CD4-positive, alpha-beta memory T cell (primary cell): ENCODE measurements at places on chromosomes 11 and 22. TPM values are rescaled to one million over a fixed set of nuclear protein-coding genes. Genes with fewer than 3 reads are reported as not detected.

DNA sequence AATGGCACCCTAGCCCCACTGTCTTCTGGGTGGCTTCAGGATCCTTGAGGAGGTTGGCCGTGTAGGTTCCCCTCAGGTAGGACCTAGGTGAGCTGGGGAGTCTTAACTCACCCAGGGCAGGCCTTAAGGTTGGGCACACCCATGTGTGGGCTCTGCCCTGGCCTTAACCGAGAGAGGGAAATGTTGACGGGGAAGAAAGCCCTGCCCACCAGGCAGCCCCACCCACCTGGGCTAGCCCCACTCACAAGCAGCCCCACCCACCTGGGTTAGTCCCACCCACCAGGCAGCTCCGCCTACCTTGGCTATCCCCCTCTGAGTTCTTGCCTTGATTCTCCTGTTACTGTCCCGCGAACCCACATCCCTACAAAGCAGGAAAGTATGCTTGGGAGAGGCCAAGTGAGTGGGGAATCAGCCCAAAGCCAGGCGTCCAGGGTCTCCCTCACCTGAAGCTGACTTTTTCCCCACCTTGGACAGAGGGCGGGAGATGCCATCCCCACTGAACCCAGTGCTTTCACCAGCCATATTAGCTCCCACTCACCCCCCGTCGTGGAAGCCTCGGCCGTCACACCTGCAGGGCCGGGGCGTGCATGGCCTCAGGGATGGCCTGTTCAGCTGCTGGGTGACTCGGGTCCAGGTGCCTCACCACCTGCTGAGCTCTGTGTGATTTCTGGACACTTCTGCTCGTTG, at the start of gene MYEOV:
MYEOV (plus strand) TSS at position 337 of the 687 bp plus-strand sequence. CDS start 1,200 bp downstream, outside the sequence.
- peaks cover 55% of the 10 kb centered on the region for H3K4me1 ChIP-seq
- H3K36me3 ChIP-seq: no peaks in the 10 kb centered on the region
- H3K4me3 ChIP-seq: no peak within 1 kb of the TSS
- DNase-seq: no peak

- no peaks in the 10 kb centered on the region for H3K4me1 ChIP-seq
- H3K36me3 ChIP-seq: no peaks in the 10 kb centered on the region
- no peak for DNase-seq
- no peak overlapping the region for H3K27ac ChIP-seq
Measured at GRCh38 chr11:121257289-121257688, 35.3 kb upstream of the SC5D start.

GRCh38 chr11:119664063-119664572, 64.9 kb downstream of the NECTIN1 start:
- no peak overlapping the region for H3K4me3 ChIP-seq
- DNase-seq: no peak
- no peaks in the 10 kb centered on the region for H3K36me3 ChIP-seq
- H3K4me1 ChIP-seq: no peaks in the 10 kb centered on the region

Gene INS
- polyA plus RNA-seq: not detected

- peaks cover 5% of the 10 kb centered on the region for H3K4me1 ChIP-seq
- no peak overlapping the region for H3K4me3 ChIP-seq
- no peaks in the 10 kb centered on the region for H3K27me3 ChIP-seq
- H3K27ac ChIP-seq: no peak overlapping the region
Measured at GRCh38 chr22:50303515-50303847, 4.0 kb downstream of the PLXNB2 start.

- no peak overlapping the region for H3K27ac ChIP-seq
- no peak for DNase-seq
- H3K4me1 ChIP-seq: no peaks in the 10 kb centered on the region
- H3K4me3 ChIP-seq: no peak overlapping the region
Measured at GRCh38 chr11:83681031-83681781, 395.0 kb upstream of the CCDC90B start.

Gene CDC45
- not detected for polyA plus RNA-seq

DNA sequence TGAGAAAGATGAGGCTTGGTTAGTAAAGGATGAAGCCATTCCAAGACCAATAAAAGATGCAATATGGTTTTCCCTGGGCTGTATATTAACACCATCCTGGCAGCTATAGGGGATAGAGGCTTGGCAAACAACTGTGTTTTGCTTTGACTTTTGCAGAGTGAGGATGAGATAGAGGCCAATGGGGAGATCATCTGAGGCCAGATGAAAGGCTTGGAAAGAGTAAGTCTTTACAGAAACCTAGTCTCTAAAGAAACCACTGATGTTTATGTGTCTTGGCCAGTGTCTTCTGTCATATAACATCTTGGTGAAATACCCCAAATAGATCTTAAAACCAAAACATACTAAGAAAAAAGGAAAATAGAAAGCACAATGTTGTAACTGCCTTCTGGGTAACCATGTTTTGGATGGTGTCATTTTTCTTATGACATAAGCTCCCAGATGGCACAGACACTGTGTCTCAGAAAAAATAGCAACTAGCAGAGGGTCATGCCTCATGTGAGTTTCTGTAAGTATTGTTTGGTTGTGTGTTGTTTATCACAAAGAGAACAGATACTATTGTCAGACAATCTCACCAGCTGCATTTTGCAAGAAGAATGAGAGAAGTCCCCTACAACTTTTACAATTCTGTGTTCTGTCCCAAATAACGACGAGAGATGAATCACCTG, 305.4 kb downstream of the ST3GAL4 start:
- no peak overlapping the region for H3K27ac ChIP-seq
- no peak overlapping the region for H3K4me3 ChIP-seq
- no peaks in the 10 kb centered on the region for H3K27me3 ChIP-seq
- no peaks in the 10 kb centered on the region for H3K36me3 ChIP-seq
- no peak for DNase-seq

DNA sequence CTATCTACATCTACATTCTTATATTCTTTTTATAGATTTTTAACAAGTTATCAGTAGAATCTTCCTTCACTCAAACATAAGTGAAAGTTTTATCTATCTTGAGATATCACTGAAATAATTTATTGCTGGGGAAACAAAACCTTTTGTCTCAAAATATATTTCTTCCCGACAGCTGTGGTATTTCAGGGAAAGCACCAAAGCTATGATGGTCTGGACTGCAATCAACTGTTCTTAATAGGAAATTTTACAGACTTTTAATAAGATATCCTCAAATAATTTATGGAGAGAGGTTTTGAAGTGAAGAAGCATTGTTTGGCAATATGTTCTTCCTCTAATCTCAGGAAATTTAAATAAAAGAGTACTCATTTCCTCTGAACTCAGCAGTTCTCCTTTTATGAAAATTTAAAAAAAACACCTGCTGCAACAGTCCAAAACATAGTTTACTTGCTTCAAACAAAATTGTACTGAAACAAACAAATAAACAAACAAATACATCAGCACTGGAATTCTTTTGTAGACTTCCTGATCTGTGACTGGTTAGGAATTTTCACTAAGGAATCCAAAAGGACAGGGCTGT, 33.9 kb upstream of the EIF3M start:
- H3K4me1 ChIP-seq: no peaks in the 10 kb centered on the region
- H3K27ac ChIP-seq: no peak overlapping the region
- DNase-seq: no peak
- H3K36me3 ChIP-seq: no peaks in the 10 kb centered on the region
- no peaks in the 10 kb centered on the region for H3K27me3 ChIP-seq

Gene MUC15
- polyA plus RNA-seq: not detected

Gene OR6T1
- not detected for polyA plus RNA-seq

DNA sequence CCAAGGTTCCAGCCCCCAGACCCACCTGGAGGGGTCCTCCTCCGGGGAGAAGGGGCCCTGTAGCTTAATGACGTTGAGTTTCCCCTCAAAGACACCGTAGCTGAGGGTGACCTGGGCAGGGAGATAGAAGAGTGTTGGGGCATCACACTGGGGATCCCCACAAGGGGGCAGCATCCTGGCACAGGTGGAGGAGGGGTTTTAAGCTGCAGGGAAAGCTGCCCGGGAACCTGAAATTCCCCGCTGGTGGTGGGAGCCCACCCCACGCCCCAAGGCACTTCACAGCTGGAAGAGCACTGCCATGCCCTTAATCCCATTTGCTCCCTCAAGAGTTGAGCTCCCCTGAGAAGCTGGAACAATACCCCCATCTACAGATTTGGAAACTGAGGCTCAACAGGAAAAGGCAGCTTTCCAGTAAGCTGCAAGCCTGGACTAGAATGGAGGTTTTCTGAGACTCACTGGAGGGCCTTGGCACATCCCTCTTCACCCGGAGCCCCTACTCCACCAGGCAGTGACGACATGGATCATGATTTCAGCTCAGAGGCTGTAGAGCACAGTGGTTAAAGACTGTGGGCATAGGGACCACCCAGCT, 13.7 kb downstream of the MFNG start:
- no peaks in the 10 kb centered on the region for H3K27me3 ChIP-seq
- no peak overlapping the region for H3K27ac ChIP-seq
- H3K36me3 ChIP-seq: peaks cover 62% of the 10 kb centered on the region
- peak; percentile 43 for DNase-seq
- no peaks in the 10 kb centered on the region for H3K4me1 ChIP-seq
